ENCODE measurements at places on chromosomes 2 and 18. TPM values are rescaled to one million over a fixed set of nuclear protein-coding genes. Genes with fewer than 3 reads are reported as not detected.

GRCh38 chr2:224163566-224164307 is 124.7 kb upstream of the SERPINE2 start:
- DNase-seq, result no peak

DNA sequence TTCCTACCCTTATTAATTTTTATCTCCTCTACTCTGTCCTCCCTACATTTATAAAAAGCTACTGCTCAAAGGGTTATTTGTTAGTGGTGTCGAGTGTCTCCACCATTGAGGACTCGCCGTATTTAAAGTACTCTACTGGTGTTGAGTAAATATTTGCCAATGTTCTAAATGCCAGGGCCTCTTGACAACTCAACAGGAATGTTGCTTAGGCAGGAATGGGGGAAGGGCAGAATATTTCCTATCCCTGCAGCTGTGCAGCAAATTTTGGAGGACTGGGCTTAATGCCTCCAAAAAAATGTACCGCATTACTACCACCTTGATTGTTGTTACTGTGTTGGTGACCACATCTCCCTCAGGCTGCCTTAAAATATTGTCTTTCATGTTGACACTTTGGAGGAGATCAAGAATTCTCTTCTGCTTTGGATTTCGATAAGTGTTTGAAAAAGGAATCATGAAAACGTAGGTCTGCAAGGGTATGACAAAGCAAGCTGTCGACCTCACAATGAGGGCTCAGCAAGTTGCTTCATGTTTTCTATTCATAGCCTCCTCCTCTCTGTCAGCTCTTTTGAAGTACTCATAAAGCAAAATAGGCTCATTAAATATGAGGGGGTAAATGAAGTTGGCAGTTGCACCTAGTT is 84.3 kb downstream of the EFEMP1 start:
- DNase-seq, result peak; percentile 68

- DNase-seq, result no peak
These were observed 242.6 kb upstream of the FBXO11 start for GRCh38 chr2:48148841-48149430.

DNA sequence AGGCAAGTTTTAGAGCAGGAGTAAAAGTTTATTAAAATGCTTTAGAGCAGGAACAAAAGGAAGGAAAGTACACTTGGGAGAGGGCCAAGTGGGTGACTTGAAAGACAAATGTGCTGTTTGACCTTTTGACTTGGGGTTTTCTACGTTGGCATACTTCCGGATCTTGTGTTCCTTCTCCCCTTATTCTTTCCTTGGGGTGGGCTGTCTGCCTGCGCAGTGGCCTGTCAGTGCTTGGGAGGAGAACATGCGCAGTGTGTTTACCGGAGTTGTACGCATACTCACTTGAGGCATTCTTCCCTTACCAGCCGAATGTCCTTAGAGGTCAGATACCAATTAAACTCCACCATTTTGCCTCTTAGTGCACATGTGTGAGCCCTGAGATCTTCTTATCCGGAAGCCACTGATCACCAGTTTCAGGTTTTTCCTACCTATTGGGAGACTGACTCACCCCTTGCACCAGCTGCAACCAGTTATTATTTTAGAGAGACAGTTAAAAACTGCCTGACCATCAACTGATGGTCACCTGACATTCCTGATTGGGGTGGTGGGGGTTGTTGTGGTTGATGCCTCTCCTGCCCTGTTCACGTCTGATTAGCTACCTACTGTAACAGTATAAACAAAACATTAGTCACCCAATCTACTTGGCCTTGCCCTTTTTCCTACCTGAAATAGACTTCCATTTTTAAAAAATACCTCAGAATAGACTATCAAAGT is 67.5 kb downstream of the NYAP2 start:
- DNase-seq, result no peak

GRCh38 chr18:73741946-73742345 is 405.7 kb downstream of the FBXO15 start:
- DNase-seq, result no peak

GRCh38 chr2:96870626-96871255 is 861 bp upstream of the SEMA4C start:
- DNase-seq, result no peak

DNA sequence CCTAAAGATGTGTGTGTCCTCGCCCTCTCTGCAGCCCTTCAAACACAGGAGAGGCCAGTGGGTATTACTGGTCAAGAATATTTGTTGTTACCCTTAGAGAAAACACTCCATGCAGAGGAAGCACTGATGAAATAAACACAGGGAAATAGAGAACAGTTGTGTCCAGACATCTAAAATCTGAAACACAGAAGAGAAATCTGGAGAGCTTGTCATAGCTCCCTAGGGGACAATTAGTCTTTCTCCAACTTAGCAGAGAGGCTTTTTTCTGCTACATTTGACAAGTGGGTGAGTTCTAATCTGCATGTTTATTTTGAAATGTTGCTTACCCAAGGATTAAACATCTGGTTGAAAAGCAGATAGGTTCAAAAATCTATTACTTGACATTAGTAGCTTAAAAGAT is 190.1 kb downstream of the CTNNA2 start:
- no peak for DNase-seq

DNA sequence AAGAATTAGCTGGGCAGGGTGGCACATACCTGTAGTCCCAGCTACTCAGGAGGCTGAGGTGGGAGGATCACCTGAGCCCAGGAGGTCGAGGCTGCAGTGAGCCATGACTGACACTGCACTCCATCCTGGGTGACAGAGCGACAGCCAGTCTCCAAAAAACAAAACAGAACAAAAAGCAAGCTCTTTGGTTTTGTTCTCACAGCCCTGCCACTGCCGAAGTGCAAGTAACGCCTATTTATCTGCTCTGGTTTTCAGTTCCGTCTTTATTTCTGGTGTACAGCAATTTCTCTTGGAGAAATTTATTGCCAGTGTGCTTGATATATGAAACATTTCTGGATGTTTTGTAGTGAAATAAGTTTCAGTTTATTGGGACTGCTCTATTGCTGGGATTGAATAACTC is 61.9 kb downstream of the RAB10 start:
- no peak for DNase-seq

DNA sequence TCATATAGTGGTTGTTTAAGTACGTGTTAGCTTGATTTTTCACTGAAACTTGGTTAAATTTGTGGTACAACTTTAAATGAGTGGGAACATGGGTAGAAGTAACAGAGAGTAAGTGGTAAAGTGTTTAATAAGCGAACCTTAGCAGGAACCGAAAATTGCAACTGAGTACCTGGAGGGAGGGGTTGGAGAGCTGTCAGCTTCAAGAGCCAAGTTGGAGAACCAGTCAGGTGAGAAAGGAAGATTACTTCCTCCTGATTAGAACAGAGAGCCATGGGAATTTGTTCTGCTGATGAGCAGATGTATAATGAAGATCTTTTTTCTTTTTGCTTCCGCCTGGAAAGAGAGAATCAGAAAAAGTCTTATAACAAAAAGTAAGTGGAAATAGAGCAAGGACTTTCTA is 158.4 kb upstream of the CDH7 start:
- no peak for DNase-seq

DNA sequence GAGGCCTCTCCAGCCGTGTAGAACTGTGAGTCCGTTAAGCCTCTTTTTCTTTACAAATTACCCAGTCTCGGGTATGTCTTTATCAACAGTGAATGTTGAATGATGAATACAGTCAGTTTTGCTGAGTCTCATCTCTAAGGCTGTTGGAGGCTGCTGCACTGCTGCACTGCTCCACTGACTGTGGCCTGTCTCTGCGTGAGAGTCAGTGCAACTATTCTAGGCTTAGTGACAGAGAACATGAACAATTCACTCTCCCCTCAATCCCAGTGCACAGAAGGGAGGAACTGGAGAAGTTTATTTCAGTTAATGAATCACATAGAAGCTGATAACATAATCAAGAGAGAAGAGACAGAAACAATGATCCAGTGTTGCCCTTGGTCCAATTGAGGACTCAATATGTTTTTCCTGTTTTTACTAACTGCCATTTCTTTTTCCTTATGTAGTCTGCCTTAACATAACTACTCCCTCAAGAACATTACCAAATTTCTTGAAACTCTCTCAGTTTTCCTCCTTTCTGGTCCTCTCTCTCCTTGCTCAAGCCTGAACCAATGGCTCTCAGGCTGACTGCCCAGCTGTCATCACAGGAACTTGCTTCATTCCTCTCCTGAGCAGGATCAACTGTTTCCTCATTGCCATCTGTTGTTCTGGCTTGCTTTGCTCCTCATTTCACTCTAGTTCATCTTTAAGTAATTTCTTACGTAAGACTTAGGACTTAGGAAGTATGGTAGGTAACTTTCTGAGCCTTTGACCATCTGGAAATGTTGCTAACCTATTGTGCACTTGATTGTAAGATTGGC is 483.2 kb downstream of the METTL4 start:
- no peak for DNase-seq

DNA sequence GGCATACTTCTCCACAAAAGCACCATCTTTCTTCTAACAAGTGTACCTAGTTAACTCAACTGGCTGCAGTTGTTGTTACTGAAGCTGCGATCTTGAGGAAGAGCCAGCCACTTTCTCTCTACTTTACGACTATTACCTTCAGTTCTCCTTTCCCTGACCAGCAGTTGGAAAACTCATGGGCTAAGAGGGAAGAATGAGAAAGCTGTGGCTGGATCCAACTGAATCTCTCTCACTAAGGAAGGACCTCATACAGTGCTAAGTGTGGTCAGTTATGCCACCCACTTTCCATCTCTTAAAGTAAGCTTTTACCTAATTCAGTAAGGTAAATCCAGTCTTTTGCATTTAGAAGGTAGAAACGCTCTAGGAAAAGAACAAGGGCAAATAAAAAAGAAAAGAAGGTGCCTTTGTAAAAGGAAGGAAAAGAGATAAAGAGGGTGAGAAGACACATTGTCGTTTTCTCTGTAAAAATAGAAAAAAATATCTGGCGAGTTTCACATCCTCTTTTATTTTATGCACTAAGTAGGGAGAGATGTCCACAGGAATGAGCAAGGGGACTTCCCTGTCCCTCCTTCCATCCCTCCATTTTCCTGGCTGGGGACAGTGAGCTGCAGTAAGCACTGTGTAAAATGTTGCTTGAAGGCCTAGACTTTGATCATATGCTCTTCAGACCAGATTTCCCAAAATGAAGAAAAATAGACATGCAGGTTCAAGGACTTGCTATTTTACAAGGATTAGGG is 73.4 kb downstream of the PLEKHM3 start:
- no peak for DNase-seq

- no peak for DNase-seq
These were observed 780 bp downstream of the SRD5A2 start for GRCh38 chr2:31579996-31580320.

- DNase-seq, result peak; percentile 27
These were observed 1.0 kb upstream of the PPP4R3B start for GRCh38 chr2:55618275-55619055.

- DNase-seq, result no peak
These were observed 1261.7 kb downstream of the DSC3 start for GRCh38 chr18:29780816-29781215.

GRCh38 chr2:181372646-181373040 is 84.5 kb upstream of the ITGA4 start:
- DNase-seq, result no peak

- no peak for DNase-seq
These were observed 326.3 kb upstream of the ETAA1 start for GRCh38 chr2:67070826-67071225.

- DNase-seq, result no peak
These were observed 122.9 kb downstream of the LCLAT1 start for GRCh38 chr2:30569946-30570345.

DNA sequence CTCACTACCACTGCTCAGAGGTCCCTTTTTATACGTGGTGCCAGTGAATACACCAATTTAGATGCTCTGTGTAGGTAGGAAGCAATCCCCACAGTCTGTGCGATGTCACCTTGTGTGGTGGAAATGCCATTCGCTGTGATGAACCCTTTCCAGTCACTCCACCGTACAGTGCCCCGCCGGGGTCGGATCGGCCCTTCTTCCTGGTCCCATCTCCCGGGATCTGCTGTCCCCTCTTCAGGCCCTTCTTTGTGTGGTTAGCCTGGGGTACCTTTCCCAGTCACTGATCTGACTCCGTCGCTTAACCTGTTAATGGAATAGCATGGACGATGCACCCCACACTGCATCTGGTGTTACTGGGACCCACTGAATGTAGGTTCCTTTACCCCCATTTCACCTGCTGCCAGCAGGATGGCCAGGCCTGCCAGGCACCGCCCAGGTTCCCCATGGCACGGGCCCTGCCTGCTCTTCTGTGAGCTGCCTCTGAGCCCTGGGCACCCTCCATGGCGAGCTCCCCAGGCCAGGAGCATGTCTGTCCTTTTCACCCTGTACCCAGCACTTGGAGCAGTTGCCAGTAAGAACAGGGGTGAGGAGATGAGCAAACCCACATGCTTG is 18.0 kb downstream of the TWIST2 start:
- no peak for DNase-seq

DNA sequence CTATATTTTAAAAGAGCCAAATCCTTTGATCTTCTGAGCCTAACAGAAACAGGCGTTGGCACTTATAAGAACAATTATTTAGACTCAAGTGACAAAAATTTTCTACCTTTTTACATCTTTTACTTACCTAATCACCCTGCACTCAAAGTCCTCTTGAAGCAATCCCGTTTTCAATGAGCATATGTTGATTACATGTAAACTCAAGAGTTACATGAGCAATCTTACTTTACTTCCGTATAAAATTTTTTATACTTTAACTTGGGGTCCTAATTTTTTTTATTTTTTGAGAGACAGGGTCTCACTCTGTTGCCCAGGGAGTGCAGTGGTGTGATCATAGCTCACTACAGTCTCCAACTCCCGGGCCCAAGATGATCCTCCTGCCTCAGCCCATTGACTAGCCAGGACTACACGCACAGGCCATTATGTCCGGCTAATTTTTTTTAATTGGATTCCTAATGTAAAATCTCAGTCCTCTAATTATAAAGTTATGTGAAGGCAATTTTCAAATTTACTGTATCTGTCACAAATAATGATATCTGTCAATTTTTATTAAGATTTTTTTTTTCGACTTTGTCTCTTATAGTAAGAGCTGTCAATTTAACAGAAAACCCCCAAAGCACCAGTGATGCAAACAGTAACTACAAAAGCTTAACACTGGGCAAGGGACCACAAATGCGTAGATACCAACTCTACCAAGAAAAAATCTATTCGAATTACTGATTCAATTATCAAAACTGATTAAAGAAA is 19.1 kb upstream of the STPG4 start:
- no peak for DNase-seq

- DNase-seq, result no peak
These were observed 120.3 kb upstream of the TMEM18 start for GRCh38 chr2:797556-797955.

- no peak for DNase-seq
These were observed 727.4 kb downstream of the DPP10 start for GRCh38 chr2:115169814-115170213.

- no peak for DNase-seq
These were observed 58.8 kb downstream of the APOB start for GRCh38 chr2:20985062-20985461.

CHMP1B gene
- 49.8 TPM for total RNA-seq

FTCDNL1 gene
- 2.3 TPM for total RNA-seq

EDAR gene
- not detected for total RNA-seq

CFAP210 gene
- total RNA-seq, result not detected

C2orf15 gene
- total RNA-seq, result 3.8 TPM

TCF23 gene
- total RNA-seq, result not detected

DAW1 gene
- not detected for total RNA-seq

B3GNT2 gene
- total RNA-seq, result 18.7 TPM
